Activated CD8-positive, alpha-beta memory T cell treated with anti-CD3 and anti-CD28 coated beads, Interleukin-2, amount 10 ng/mL, durations not matched to agents 7 days and 5 days (primary cell): ENCODE measurements at places on chromosomes 3 and 15. TPM values are rescaled to one million over a fixed set of nuclear protein-coding genes. Genes with fewer than 3 reads are reported as not detected.

The VIPR1 gene
- 1.9 TPM for total RNA-seq

The TRIM59 gene
- total RNA-seq: 48.0 TPM

- no peak for DNase-seq
- H3K27me3 ChIP-seq: no peaks in the 10 kb centered on the region
- no peak overlapping the region for H3K27ac ChIP-seq
- no peak overlapping the region for H3K4me3 ChIP-seq
- H3K4me1 ChIP-seq: no peaks in the 10 kb centered on the region
These were observed 46.4 kb downstream of the ZNF106 start for GRCh38 chr15:42444415-42445063.

DNA sequence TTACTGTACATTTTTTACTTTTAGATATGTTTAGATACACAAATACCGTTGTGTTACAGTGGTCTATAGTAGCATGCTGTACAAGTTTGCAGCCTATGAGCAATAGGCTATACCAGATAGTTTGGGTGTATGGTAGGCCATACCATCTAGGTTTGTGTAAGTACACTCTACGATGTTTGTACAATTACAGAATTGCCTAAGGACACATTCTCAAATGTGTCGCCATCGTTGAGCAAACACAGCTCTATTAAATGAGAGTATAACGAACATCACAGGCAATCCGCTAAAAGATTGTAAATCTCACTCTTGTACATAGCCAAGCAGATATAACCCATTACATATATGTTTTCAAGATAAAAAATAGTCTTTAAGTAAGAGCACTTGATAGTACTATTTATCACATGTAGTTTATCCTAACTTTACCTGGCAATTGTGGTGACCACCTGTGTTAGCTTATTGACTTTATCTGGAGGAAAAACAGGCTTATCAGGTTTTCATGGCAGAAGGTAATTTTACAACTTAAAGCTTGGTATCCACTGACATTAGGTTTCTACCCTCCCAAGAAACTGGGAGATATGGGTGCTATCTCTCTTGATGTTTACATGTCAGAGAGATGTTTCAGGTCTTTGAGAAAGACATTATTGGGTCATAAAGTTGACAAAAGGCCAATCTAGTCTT is 898.7 kb downstream of the NSUN3 start:
- no peaks in the 10 kb centered on the region for H3K4me1 ChIP-seq
- no peaks in the 10 kb centered on the region for H3K27me3 ChIP-seq
- no peak overlapping the region for H3K4me3 ChIP-seq
- H3K36me3 ChIP-seq: no peaks in the 10 kb centered on the region
- H3K27ac ChIP-seq: no peak overlapping the region

GRCh38 chr3:21705769-21706168 is 45.2 kb downstream of the ZNF385D start:
- no peaks in the 10 kb centered on the region for H3K36me3 ChIP-seq
- no peak for DNase-seq
- H3K4me1 ChIP-seq: no peaks in the 10 kb centered on the region
- H3K27me3 ChIP-seq: no peaks in the 10 kb centered on the region

DNA sequence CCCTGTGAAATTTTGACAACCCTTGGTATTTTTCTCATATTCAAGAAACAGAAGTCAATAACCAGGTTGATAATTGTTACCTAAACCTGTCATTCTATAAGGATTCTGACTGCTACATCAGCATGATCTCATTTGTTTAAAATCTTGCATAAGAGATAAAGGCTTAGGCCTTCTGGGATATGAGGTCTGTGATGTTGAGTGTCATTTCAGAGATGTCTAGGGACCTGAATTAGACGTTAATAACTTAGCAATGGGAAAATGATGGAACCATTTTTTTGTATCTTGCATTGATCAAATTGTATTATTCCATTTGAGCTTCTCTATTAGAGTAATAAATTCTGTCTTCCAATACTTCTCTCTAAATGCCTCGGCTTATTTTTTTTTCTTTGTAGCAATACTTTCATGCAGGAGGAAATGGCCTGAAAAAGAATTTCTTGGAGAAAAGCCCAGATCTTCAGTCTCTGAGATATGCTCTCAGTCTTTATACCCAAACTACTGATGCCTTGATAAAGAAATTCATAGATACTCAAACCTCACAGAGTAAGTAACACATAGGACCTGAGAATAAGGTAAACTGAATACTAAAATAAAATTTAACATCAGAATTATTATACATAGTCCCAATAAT is 589.3 kb downstream of the UNC13C start:
- no peaks in the 10 kb centered on the region for H3K36me3 ChIP-seq
- no peak for DNase-seq
- H3K4me1 ChIP-seq: no peaks in the 10 kb centered on the region
- H3K4me3 ChIP-seq: no peak overlapping the region
- H3K27me3 ChIP-seq: no peaks in the 10 kb centered on the region
- no peak overlapping the region for H3K27ac ChIP-seq

The GOLGA6L6 gene
- not detected for total RNA-seq

DNA sequence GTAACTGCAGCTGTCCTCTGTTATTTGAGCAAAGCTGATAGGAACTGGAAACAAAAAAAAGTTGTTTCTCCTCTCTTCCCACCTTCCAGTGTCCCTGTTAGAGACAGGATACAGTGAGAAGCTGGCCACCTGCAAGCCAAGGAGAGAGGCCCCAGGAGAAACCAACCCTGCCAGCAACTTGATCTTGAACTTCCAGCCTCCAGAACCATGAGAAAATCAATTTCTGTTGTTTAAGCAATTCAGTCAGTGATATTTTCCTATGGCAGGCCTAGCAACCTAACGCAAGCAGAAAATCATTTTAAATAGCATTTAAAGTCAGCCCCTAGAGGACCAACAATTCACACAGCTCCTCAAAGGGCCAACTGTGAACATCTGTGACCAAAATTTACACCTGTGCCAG is 291.3 kb downstream of the OXSM start:
- H3K4me3 ChIP-seq: no peak overlapping the region
- no peaks in the 10 kb centered on the region for H3K27me3 ChIP-seq
- no peaks in the 10 kb centered on the region for H3K36me3 ChIP-seq
- H3K4me1 ChIP-seq: no peaks in the 10 kb centered on the region

- no peak for DNase-seq
- peaks cover 24% of the 10 kb centered on the region for H3K4me1 ChIP-seq
- H3K4me3 ChIP-seq: no peak overlapping the region
- H3K27me3 ChIP-seq: no peaks in the 10 kb centered on the region
These were observed 6.5 kb downstream of the GPR160 start for GRCh38 chr3:170044271-170044670.

DNA sequence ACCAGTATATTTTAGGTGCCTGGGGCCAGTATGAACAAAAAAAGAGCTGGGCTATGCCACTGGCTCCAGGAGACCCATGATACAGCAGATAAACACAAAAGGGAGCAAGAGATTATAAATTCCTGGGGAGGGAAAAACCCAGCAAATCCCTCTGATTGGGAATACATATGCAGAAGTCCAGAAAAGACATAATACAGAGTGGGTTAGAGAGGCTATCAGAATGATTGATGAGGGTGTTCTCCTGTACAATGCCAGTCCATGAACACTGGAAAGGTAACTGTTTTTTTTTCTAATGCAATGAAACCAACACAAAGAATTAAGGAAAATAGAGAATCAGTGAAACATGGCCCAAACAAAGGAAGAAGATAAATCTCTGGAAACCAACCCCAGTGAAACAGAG is 5.4 kb upstream of the VPS39 start:
- no peak overlapping the region for H3K27ac ChIP-seq
- peaks cover 27% of the 10 kb centered on the region for H3K36me3 ChIP-seq
- no peaks in the 10 kb centered on the region for H3K27me3 ChIP-seq
- H3K4me1 ChIP-seq: peaks cover 8% of the 10 kb centered on the region
- H3K4me3 ChIP-seq: no peak overlapping the region

GRCh38 chr3:139296141-139296718 is 47.6 kb upstream of the MRPS22 start:
- H3K27me3 ChIP-seq: no peaks in the 10 kb centered on the region
- DNase-seq: no peak
- H3K4me3 ChIP-seq: no peak overlapping the region
- H3K27ac ChIP-seq: no peak overlapping the region
- no peaks in the 10 kb centered on the region for H3K4me1 ChIP-seq
